ENCODE measurements at places on chromosomes 3 and 15.

DNA sequence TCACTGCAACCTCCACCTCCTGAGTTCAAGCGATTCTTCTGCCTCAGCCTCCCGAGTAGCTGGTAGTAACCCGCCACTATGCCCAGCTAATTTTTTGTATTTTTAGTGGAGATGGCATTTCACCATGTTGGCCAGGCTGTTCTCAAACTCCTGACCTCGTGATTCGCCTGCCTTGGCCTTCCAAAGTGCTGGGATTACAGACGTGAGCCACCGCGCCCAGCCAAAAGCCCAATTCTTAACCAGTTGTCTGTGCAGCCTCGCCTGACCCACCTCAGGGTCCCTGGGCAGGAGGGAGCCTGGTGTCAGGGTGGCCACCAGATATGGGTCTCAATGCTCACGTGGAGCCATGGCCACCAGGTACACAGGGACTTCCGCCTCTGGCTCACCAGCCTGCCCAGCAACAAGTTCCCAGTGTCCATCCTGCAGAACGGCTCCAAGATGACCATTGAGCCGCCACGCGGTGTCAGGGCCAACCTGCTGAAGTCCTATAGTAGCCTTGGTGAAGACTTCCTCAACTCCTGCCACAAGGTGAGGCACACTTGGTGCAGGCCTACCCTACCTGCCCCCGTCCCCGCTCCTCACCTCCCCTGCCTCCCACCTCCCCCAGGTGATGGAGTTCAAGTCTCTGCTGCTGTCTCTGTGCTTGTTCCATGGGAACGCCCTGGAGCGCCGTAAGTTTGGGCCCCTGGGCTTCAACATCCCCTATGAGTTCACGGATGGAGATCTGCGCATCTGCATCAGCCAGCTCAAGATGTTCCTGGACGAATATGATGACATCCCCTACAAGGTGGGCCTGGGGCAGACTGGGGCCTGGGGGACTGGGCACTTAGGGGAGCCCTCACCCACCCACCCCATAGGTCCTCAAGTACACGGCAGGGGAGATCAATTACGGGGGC lies 48.6 kb downstream of the SEMA3G start:
- DNase-seq, result no peak

- DNase-seq, result no peak
Measured at GRCh38 chr3:62088472-62089104, 284.8 kb downstream of the FEZF2 start.

- no peak for DNase-seq
Measured at GRCh38 chr3:127114337-127115070, 78.4 kb upstream of the PRR23E start.

GRCh38 chr3:12442654-12443501 lies 41.4 kb upstream of the TSEN2 start:
- no peak for DNase-seq

DNA sequence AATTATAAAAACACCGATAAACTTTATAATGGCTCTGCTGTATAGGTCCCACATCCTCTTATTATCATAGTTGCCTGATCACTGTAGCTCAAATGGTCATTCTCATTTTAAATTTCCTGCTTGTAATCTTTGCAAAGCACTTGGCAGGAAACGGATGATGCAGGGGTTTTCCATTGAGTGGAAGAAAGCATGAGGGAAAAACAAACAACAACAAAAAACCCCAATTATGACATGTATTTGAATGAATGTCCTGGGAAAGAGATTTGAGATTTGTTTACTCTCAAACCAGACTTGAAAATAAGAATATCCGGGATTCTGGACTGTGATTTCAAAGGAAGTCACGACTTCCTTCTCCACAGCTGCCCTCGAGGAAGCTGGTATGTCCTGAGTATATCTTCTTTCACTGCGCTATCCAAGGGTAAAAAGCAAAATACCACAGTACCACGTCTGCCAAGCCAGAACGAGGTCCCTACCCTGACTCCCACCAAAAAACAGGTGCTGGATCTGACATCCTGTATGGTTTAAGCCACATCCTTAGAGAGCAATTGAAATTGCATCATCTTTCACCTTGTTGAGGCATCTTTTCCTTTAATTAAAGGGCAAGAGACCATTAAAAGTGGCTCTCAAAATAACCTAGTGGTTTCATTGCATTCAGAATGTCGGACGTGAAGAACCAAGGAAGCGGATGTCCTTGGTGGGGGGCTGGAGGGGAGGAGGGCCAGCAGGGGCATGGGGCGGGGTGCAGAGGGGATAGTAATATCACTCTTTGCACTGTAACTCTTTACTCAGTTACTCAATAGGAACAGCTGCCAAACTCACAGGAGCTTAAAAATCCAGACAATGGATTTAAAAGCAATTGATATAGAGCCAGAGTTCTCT lies 13.5 kb upstream of the TIPIN start:
- DNase-seq, result no peak

GRCh38 chr15:70014860-70015490 lies 82.7 kb downstream of the TLE3 start:
- no peak for DNase-seq

DNA sequence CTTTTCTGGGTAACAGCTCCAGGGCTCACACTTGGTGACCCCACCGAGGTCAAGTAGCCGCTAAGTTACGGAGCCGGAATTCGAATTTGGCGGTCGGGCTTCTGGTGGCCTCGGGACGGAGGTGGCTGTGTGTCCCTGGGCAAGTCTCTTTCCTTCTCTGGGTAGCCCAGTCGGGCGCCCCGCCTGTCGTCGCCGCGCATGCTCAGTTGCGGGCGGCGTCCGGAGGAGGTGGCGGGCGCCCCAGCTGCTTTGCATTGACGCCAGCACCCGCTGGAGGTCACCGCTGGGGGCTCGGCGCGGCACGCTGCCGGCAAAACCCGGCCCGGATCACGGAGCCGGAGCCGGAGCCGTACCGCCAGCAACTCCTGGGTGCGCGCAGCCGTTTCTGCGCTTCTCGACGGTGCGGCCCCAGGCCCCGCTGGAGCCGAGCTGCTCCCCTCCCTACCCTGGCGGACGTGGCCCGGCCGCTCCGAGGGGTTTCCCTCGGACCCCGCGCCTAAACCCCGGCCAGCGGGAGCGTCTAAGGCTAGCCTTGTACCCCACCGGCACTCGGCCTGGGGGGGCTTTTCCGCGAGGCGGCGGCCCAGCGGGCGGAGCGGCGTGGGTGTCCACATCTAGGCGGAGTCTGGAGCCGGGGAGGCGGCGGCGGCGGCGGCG lies 474 bp upstream of the PDE8A start:
- peak; percentile 99 for DNase-seq

DNA sequence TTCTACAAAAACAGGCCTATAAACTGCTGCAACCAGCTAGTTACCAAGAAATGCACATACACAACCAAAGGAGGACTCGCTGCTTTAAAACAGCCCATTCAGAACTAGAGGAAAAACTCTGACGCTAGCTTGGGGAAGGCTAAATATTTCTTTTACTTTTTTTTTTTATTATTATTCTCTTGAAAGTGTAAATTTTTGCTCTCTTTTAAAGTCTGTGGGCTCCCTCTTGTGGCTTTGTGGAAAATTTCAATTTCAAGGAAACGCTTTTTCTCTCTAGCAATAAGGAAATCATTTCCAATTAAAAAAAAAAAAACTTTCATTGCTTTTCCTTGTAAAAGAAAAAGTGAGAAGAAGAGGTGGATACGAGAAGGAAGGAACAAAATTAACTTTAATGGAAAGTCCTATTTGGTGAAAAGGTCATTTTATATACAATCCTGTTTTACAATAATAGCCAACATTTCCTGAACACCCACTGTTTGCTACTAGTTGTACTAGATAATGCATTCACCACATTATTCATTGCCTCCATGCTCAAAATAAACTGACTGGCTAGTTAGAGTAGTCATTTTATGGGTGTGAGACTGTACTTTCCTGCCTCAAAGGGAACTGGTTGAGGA lies 51.2 kb upstream of the SAMMSON start:
- DNase-seq, result peak; percentile 15

DNA sequence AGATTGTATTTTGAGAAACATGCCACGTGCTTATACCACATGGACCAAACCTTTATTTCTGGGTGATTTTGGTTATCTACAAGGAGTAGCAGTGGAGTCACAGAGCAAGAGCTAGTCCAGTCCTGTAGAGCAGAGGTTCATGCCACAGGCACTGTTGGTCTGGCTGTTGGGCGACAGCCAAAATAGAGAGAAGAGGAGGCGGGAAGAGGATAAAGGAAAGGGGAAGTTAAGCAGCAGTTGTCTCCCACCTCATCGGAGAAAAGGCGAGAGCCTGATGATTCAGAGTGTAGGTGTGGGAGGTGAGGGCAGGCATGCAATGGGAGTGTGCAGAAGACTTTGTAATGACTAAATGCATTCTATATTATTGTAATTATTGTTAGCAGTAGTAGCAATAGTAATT lies 237.5 kb upstream of the ROPN1 start:
- no peak for DNase-seq

- DNase-seq, result no peak
Measured at GRCh38 chr3:4864503-4864902, 114.7 kb upstream of the BHLHE40 start.

DNA sequence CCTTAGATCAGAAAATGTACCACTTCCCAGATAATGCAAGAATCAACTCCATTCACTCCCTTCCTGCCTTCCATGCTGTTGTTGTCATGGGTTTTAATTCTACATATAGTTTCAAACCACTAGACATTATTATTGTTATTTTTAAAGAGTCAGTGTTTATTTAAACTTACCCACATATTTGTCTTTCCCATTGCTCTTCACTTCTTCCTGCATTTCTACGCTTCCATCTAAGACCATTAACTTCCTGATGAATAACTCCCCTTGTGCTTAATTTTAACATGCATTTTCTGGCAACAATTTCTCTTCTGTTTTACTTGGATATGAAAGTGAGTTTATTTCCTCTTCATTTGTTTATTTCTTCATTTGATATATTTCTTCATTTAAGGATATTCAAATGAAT lies 127.1 kb upstream of the FHIT start:
- no peak for DNase-seq

DNA sequence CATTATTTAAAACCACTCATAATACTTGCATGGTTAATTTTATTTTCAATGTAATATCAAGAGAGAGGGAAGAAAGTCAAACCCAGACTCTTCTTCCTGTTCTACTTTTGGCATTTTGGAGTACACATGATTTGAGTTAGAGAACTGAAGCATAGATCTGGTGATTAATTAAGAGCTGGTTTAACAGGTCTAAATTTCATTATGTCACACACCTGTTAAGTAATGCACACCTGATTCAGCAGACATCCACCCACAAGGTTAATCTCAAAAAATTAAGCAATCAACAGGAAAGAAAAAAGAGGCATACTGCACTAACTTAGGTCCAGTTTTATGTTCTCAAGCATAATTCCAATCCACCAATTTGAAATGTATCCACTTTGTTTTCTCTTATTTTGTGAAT lies 101.1 kb upstream of the ICE2 start:
- DNase-seq, result no peak

GRCh38 chr3:50817756-50818529 lies 143.2 kb downstream of the DOCK3 start:
- no peak for DNase-seq

DNA sequence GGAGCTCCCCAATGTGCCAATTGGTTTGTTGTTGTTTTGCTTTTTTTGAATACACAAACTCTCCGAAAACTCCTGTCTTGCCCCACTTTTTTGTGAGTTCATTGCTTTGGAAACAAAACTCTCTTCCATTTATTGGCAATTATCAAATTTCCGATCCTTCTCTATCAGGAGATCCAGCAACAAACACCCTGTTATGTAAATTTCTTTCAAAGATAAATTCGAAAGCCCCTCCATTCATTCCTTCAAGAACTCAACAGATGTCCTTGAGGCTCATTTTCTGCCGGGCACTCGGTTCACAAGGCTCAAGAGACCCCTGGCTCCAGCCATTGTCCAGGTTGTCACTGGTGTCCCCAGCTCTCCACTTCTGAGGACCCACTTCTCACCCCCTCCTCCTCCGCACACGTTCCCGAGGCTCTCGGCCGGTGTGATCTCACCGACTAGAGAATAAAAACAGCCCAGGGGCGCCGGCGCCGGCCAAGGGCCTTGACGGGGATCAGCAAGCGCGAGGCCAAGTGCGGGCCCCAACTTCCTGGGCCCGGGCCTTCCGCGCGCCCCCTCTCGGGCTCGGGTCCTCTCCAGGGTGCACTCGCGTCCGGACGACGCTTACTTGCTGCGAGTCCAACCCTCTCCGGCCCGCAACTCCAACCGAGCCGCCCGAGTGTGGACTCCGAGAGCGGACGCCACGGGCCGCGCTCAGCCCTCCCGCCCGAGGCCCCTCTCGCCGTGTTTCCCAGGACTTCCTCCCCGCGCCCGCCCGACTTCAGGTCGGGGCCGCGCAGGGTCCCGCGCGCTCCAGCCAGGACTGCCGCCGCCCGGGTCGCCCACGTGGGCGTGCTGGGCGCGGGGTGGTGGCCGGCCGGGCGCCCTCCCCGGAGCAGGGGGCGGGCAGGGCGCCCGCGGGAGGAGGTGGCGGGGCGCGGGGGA lies 533 bp upstream of the SMAD3 start:
- peak; percentile 66 for DNase-seq

- DNase-seq, result no peak
Measured at GRCh38 chr15:92958105-92958504, 58.0 kb downstream of the CHD2 start.

GRCh38 chr3:123914829-123915228 lies 30.7 kb upstream of the MYLK start:
- no peak for DNase-seq

DNA sequence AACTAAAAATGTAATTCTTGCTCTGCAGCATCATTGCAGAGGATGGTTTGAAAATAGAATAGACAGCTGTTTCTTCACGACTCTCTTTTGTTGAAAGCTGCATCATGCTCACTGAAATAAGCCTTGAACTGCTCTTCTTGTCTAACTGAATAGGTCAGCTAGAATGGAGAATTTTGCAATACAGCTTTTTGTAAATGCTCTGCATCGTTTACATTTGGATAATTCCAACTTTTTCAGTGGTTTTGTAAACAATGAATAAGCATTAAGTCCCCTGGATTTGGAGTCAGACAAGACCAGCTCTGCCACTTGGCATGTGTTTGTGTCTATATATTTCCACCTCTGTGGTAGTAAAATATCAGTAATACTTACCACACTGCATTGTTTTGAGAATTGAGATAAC lies 95.2 kb downstream of the PLSCR2 start:
- no peak for DNase-seq

GRCh38 chr15:56184516-56184915 lies 59.2 kb downstream of the RFX7 start:
- DNase-seq, result no peak

GRCh38 chr3:64586952-64587351 lies 100.8 kb downstream of the ADAMTS9 start:
- no peak for DNase-seq

- DNase-seq, result no peak
Measured at GRCh38 chr3:28224430-28224829, 17.0 kb upstream of the CMC1 start.

DNA sequence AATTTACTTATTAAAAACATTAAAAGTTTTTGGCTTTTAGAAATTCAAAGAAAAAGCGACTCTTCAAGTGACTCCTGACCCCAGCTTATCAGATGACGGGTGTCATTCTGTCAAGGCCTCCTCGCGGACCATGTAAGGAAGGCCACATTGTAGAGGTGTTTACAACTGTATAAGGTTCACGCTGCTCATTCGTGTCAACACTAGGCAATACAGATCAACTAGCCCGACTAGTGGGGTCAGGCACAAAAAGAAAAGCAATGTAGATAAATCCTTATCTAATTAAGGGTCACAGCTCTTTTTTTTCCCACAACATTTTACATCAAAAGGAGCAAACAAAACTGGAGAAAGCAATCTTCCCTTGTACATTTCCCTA lies 207.5 kb upstream of the NR2F2 start:
- DNase-seq, result no peak

Measured in HEK293T (cell line).